Stimulated activated CD8-positive, alpha-beta memory T cell treated with anti-CD3 and anti-CD28 coated beads, Interleukin-12 subunit alpha, Interleukin-12 subunit beta, amount 100 ng/mL, for 1 hour (primary cell): ENCODE measurements at places on chromosomes 1 and 21.

GRCh38 chr1:39282537-39283216, 78.2 kb downstream of the MACF1 start:
- DNase-seq = no peak

DNA sequence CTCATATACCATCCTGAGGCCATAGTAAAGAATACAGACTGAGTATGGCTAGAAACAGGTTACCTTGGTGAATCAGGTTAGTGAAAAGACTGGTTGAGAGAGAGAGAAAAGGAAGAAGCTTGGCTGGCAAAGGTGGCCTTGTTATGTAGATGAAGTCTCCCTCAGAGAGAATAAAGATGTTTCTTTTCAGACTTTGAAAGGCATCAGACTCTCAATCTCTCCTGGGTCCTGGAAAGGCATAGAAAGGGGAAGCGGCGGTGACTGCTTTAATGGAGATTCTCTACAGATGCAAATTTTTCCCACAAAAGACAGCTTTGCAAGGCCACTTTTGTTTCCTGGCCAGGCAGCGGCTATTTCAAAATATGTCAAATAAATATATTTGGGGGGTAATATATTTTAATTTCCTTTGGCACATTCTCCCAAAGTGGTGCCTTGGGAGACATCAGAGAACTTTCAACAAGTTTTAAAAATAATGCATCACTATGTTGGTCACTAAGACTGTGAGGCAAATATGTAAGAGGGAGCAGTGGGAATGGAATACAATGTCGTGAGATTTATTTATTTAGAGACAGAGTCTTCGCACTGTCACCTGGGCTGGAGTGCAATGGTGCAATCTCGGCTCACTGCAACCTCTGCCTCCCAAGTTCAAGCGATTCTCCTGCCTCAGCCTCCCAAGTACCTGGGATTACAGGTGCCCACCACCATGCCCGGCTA, 46.1 kb downstream of the NPHS2 start:
- DNase-seq = no peak

GRCh38 chr1:81583878-81584277, 216.9 kb upstream of the ADGRL2 start:
- no peak for DNase-seq

DNA sequence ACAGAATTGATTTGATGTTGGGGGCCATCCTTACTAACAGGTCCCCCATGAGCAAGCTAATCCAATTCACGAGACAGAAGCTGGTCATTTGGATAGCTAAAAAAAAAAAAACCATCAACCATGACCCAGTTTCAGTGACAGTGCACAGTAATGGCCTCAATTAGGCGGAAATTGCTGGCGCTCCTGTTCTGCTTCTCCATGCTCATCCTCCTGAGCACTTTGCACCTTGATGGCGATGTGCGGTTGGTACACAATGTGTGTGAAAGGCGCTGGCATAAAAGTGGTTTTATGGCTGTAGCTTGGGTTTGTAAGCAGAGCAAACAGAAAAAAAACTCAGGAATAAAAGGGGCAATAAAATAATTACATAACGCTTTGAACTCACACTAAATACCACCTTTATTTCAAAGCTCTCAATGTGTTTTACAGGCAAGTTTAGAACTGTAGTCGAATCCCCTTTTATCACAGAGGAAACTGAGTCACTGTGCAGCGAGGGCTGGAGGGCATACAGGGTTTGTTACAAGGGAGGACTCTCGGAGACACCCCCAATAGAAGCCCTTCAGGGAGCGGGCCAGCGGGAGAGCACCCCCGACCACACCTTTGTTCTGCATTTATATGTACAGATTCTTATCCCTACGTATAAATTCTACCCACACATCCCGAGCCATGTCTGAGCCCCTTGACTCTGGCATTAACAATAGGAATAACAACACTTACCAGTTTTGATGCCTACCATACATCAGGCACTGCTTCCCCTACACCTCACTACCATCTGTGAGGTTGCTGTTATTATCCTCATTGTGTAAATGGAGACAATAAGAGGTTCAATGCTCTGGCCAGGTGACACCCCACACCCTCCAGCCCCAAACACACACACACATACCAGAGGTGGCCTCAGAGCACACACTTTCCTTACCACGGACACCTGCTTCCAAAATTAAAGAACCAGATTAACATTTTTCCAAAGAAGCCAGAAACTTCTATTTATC, 213.5 kb upstream of the IRF2BP2 start:
- DNase-seq = no peak
